ENCODE measurements at places on chromosomes 6 and 20. TPM values are rescaled to one million over a fixed set of nuclear protein-coding genes. Genes with fewer than 3 reads are reported as not detected.
A peak's percentile ranks its signal among the peaks of the same experiment; 100 is the strongest.

DNA sequence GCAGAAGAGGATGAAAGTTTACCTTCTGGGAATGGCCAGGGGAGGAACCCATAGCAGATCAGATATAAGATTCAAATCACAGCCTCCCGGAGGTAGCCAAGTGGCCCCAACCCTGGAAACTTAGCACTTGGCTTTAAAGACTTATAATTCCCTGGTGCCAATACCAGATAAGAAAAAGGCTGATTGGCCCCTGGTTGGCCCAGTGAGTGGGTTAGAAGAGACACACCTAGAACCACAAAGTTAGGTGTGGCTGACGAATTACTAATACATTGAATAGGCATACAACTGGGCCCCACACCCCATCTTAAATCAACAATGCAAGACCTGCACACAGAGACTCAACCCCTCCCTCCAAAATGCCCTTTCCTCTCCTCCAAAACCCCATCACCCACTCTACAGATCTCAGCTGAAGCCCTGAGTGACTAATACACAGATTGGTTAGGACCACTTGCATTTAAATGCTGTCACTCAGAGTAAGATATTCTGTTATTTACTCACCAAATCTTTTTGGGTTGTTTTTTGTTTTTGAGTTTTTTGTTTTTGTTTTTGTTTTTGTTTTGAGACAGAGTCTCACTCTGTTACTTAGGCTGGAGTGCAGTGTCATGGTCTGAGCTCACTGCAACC lies 315.4 kb upstream of the JARID2 start:
- no peak for DNase-seq

DNA sequence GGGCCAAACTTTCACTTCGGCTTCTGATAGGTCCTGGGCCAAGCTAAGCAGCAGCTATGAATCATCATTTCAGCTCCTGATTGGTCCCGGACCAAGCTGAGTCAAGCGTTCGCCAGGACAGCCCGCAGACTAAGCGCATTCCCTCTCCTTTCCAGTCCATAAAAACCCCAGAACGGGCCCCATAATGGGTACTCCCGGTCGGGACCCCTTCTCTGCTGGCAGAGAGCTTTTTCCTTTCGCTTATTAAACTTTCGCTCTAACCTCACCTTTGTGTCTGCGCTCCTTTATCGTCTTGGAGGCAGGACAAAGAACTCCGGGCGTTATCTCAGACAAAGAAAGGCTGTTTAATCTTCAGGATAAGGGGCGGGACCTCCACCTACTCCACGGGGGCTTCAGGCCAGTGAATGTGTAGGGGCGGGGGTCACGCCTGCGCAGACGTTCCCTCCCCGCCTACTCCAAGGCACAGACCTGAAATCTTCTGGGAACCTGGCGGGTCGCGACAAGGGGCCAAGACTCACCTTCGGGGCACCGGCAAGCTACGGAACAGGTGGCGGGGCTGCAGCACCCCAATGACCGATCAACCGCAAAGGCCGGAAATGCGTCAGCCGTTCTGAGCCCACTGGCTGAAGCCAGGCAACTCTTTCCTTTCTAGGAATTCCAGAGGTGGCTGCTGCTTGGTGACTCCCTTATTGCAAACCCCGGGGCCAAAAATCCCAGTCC lies at the start of gene ZSCAN31:
Gene ZSCAN31, minus strand, starts transcription at position 585 of the 720 bp plus-strand sequence. CDS start 6,465 bp downstream, outside the sequence.
- DNase-seq: peak; percentile 99

DNA sequence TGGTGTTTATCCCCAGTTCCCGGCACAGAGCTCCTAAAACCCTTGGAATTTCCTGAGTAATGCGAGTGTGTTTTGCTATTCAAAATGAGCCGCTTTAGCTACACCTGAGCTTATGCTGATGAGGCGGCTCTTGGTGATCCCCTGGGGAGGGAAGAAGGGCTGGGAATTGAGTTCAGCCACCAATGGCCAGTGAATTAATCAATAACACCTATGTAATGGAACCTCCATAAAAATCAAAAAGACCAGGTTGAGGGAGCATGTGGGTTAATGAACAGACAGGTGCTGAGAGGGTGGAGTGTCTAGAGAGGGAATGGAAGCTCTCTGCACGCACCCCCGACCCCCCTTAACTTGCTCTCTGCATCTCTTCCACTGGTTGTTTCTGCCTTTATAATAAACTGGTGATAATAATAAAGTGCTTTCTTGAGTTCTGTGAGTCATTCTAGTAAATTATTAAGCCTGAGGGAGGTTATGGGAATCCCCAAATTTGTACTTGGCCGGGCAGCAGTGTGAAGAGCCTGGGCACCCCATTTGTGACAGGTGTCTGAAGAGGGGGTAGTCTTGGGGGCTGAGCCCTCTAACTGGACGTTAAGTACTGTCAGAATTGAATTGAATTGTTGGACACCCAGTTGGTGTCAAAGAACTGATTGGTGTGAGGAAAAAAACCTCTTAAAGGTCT lies 24.6 kb upstream of the SERPINB1 start:
- no peak for DNase-seq

DNA sequence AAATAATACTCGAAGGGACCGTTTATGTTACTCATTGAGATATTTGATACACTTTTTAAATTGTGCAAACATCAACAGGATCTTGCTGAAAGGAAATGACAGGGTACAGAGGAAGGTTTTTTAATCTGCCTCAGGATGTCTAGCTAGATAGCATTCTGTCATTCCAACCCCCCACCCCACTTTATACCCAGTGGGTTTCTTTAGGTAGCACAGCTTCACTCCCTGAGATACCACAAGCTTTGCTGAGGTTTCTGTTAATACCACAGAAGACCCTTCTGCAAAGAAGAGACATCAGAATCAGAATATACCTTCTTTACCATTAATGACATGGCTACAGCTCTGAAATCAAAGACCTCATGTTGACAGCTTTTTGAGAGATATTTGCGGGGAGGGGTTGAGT lies 1.3 kb downstream of the PHACTR2 start:
- DNase-seq: peak; percentile 43

TRIM10 gene
- 1.5 TPM for polyA plus RNA-seq

SPDEF gene
- polyA plus RNA-seq: not detected

C6orf58 gene
- not detected for polyA plus RNA-seq

All from kidney (tissue), 22 donors.